ENCODE measurements at places on chromosomes 12 and 14.

DNA sequence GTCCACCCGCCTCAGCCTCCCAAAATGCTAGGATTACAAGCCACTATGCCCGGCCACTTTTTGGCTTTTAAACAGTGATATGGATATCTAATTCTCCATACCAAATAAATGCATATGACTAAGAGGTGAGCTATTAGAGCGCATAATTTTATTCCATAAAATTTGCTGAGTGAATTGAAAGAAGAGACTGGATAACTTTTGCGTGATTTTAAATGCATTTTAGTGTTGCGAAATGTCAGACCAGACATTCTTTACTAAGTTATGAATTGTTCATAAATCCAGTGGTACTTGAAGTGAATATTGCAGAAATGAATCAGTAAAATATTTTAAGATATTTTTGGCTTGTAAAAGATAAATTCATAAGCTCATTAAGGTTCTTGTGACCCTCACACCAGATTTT lies 50.9 kb upstream of the DIP2B start:
- DNase-seq = no peak

DNA sequence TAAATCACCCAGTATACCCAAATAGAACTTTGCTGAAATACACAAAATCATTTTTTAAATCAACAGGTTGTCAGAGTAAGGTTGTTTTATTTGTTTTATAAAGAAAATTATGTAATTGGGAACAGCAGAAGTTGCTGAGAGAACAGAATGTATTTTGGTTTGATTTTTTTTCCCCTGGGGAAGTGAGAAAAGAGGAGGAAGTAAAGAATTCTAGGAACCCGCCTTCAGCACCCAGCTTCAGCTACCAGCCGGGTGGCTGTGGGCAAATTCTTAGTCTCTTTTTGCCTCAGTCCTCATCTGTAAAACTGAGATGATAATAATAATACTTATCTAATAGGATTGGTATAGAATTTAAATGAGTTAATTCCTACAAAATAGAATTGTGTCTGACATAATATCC lies 119.4 kb downstream of the SRGAP1 start:
- no peak for DNase-seq

DNA sequence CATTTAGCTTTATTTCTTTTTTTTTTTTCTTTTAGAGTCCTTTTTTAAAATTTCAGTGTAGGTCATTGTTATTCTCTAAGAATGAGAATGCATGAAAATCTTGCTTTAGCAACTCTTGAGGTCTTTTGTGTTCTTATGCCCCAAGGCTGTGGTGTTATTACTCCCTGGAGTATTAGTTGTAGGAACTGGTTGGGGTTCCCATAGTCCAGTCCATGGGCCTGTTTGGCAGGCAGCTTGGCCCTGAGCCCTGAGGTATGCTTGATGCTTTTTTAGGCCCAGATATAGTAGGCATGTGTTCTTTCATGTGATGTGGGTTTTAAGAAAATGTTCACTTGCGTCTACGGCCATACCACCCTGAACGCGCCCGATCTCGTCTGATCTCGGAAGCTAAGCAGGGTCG lies 1.6 kb downstream of the FAM234B start:
- no peak for DNase-seq

DNA sequence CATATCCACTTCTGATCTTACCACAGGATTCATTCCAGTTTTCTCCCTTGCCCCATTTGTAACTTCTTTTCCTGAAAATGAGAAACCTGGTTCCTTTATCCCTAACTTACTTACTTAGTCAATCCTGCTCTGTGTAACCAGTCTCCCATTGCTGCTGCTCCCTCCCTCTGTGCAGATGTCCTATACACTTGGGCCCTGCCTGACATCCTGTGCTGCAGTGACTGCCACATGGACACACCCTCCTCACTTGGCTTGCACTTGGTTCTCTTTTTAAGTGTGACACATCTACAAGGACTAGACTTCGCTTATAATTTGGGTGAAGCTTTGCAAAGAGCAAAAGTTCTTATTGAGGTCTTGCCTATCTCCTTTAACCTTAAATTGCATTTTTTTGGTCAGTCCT lies 51.4 kb downstream of the FGD4 start:
- DNase-seq = no peak

DNA sequence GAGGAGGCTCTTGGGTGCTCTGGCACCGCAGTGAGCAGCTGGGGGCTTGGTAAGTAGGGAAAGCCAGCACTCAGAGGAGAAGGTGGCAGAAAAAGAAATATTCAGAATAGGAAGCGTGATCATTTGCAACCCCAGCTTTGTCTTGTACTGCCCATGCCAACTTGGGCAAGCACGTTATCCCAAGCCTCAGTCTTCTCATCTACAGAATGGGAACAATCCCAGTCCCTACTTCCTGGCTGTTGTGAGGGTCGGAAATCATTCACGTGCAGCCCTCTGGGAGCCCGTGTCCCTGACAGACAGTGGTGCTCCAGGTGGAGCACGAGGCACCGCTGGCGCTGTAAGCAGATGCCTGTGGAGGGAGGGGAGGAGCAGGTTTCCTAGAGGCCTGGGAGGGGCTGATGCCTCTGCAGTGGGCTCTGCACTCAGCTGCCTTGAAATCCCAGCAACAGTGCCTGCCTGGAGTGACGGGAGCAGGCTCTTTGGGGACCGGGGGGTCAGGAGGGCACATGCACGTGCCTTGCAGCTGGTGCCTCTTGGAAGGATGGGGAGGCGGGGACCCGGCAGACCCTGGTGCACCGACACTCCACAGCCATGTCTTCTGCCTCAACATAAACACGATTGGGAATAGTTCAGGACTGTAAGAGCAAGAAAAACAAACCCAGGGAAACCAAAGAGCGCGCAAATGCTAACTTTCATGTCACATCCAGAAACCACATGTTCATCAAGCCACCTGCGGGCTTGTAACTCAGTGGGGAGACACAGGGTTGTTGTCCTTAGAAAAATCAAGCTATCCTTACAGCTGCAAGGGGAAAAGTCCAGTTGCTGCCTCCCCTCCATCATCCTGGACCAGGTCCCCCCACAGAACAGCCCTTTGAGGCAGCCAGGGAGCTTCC lies 86.5 kb upstream of the DIO3 start:
- DNase-seq = no peak

DNA sequence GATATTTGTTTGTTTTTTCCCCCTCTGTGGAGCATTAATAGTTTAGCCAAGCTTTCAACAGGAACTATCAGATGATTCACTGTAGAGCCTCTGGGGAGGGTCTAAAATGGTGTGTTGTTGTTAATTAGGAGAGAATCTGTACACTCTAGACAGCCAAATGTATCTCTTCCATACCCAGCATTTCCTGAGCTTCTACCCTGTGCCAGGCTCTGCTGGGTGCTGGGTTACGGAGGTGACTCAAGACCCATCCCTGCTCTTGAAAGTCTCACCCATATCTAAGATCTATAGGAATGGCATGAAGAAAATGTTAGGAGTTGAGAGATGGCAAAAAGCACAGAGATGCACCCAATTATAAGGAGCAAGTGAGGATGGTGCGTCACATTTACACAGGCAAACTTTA lies 245.8 kb downstream of the C12orf75 start:
- DNase-seq = no peak

GRCh38 chr14:106204063-106204462 lies 677.7 kb downstream of the TMEM121 start:
- no peak for DNase-seq

DNA sequence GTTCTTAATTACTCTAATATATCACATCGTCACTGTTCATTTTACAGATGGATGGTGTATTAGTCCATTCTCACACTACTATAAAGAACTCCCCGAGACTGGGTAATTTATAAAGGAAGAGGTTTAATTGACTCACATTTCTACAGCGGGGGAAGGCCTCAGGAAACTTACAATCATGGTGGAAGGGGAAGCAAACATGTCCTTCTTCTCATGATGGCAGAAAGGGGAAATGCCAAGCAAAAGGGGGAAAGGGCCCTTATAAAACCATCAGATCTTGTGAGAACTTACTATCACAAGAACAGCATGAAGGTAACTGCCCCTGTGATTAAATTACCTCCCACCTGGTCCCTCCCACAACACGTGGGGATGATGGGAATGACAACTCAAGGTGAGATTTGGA lies 6.5 kb downstream of the TMBIM4 start:
- no peak for DNase-seq
